Vein endothelial cell (primary cell): ENCODE measurements at places on chromosomes 12 and 14. TPM values are rescaled to one million over a fixed set of nuclear protein-coding genes. Genes with fewer than 3 reads are reported as not detected.

Gene DLK1
- not detected in 2 replicates for total RNA-seq

Gene KRT71
- not detected in 2 replicates for total RNA-seq

Gene ADAM20
- 0.65 and 0.67 TPM in 2 replicates for total RNA-seq

Gene FGF6
- total RNA-seq: not detected in 2 replicates
